CD8-positive, alpha-beta memory T cell (primary cell): ENCODE measurements at places on chromosomes 5 and 9. TPM values are rescaled to one million over a fixed set of nuclear protein-coding genes. Genes with fewer than 3 reads are reported as not detected.

DNA sequence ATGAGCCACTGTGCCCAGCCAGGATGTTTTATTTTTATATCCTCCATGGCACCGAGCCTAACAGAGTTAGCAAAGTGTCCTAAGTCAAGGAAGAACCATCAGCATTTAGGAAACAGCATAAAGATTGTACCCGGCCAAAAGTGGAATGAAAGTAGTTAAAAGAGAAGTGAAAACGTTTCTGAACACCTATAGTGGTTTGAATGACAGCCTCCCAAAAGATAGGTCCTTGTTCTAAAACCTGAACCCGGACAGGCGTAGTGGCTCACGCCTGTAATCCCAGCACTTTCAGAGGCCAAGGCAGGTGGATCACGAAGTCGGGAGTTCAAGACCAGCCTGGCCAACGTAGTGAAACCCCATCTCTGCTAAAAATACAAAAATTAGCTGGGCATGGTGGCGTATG lies 37.4 kb downstream of the ZFAND5 start:
- no peak for DNase-seq

DNA sequence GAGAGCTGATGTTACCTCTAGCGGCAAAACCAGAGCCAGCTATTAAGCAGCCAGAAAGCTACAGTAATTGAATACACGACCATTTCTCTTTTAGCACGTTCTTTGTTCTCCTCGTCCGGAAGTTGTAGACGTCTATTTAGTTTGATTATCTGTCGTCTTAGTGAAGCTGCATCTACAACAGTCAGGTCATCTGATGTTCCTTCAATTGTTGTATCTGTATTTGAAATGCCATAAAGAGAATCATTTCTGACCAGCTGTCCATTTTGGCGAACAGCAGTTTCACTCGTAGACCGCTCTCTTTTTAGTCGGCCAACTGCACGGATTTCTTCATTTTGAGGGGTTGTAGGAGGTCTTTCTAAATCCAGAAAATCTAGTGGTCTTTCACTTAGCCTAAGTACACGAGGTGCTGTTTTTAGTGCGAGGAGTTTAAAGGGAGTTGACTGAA lies 12.6 kb downstream of the PDE6A start:
- no peak for DNase-seq

DNA sequence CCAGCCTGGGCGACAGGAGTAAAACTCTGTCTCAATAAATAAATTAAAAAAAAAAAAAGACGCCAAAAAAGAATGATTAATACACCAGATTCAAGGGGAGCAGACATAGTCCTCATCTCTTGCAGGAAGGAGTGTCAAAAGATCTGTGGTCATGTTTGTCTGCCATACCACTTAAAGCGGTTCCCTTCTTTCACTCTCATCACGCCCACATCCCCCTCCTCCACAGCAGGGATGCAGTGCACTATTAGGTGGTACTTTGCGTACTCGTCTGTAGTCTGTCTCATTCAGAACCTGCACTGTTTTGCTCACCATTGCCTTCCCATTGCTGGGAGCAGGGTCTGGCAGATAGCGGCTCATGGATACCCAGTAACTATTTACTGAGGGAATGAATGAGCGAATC lies 11.2 kb downstream of the CDHR2 start:
- DNase-seq, result no peak

DNA sequence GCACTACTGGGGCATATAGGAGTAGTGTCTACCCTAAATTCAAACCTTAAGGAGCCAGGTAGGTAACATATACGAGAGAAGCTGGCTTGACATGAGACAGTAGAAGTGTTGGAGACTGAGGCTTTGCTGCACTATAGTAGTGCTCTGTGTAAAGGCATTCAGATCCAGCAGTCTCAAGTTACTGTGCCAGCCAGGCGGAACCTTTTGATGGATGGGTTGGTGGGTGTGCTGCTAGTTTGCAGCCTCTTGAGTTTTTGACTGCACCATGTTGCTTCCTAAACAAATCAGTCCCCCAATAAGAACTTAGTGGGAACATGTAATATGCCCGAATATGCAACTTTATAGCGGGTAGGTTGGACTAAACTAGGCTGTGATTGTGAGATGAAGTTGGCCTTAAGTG lies 1.5 kb downstream of the CLTA start:
- no peak for DNase-seq

- no peak for DNase-seq
These were observed 173.9 kb upstream of the KLF9 start for GRCh38 chr9:70588381-70588780.

DNA sequence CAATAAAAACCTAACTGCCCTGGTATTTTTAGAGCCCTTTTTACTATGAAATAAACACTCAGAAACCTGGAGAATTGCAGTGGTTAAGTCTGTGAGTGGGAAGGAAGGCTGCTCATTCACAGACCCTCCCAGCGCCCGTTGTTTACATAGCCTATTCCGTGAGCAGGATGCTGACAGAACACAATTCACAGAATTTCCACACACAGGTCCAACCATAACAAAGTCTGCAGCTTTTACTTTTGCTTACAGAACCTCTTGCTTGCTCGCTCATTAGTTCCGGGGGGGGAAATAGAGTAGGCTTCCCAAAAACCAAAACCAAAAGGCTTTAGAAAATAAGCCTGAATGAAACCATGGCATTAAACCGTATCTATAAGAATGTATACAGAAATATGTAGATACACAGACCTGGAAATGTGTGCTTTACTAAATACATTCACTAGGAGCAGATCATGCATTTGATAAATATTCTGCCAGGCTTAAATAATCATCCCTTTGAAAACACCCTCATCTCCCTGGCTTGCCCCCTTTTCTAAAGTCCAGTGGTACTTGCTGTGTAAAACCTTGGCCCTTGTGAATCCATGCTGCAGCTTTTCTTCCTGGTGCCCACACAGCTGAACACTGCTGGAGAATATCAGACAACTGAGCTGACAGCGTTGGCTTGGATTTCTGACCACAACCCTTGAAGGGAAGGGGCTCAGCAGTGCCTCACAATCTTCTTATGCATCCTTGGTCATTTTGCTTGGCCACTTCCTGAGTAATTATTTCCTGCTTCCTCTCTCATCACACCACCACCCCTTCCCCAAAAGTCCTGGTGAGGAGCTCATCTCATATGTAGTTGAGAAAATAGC lies 128.0 kb downstream of the FANCC start:
- no peak for DNase-seq

- no peak for DNase-seq
These were observed 10.3 kb upstream of the IL3 start for GRCh38 chr5:132050136-132050535.

- no peak for DNase-seq
These were observed 19.9 kb upstream of the FAM120A start for GRCh38 chr9:93431539-93432105.

GRCh38 chr5:54669285-54669684 lies 151.7 kb downstream of the SNX18 start:
- DNase-seq, result no peak

- DNase-seq, result no peak
These were observed 347.0 kb downstream of the CSNK1G3 start for GRCh38 chr5:123858938-123859337.

GRCh38 chr5:77852514-77853352 lies 76.6 kb upstream of the TBCA start:
- DNase-seq, result no peak

DNA sequence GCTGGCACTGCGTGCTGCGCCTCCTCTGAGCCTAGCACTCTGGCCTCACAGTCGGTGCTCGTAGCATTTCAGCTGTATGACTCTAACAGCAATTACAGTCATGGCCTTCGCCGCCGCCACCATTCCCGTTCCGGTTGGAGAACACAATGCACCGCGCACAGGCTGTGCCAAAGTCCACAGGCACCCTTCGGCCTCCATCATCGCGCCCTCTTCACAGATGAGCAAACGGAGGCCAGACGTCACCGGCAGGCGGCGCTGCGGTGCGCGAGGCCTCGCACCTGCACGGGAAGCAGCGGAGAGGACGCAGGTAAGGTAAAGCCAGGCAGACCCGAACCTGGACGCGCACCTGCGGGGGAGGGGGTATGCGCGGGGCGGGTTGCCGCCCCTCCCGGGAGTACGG lies 128.9 kb downstream of the BARX1 start:
- DNase-seq, result no peak

GRCh38 chr9:73847536-73847935 lies 649.6 kb upstream of the RORB start:
- DNase-seq, result no peak

- no peak for DNase-seq
These were observed 104.8 kb upstream of the SREK1 start for GRCh38 chr5:66039296-66039695.

- no peak for DNase-seq
These were observed 478.8 kb downstream of the CETN3 start for GRCh38 chr5:89930591-89931392.

DNA sequence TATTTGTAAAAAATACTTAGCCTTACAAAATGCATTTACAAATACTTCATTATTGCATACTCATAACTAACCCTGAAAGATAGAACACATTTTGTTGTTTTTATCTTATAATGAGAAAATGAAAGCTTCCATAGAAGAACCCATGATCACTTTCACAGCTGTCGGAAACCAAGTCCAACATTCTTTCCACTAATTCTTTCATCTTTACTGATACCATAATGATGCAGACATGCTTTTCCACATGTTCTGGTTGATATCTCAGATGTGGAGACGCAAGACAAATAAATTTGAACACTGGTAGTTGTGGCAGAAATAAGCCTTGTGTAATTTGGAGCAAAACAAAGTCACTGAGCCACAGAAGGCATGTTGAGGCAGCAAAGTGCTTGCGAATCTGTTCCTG lies 136.0 kb downstream of the FBXO4 start:
- DNase-seq, result no peak

GRCh38 chr9:35557320-35557719 lies 47.7 kb upstream of the TESK1 start:
- no peak for DNase-seq

GRCh38 chr5:140166911-140167310 lies 8.1 kb upstream of the CYSTM1 start:
- no peak for DNase-seq

DNA sequence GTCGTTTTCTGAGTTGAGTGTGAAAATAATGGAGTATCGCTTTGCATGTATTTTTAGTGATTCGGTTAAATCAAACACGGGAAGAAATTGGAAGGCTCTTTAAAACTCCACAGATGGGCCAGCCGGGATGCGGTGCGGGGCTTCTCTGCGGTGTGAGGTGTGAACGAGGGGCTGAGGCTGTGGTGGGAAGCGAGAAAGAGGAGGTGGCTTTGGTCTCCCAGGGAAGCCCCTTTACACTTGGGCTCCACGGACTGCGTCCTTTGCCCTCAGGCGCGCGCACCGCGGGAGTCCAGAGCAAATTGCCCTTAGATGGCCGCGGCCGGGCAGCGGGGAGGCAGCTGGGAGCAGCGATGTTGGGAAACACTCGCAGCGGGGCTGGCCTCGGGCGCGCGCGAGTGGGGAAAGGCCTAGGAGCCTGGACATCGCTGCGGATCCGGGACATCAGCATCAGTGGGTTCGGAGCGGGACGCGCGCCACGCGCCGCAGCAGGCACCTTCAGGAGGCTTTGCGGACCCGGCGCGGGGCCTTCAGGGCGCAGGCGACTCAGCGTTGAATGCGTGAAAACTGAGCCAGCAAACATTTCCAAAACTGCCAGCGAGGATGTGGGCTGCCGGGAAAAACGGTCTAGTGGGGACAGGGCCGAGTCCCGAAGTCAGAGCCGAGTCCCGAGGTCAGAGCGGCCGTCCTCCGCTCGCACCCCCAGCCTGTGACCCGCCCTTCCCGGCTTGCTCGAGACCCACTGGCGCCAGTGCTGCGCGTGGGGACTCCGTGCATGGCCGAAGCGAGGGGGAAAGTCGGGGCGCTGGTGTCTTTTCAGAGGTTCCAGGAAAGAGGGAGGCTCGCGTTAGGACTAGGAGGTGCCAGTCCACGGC lies 6.5 kb downstream of the IRX1 start:
- DNase-seq, result no peak

GRCh38 chr5:159514229-159514810 lies 184.0 kb upstream of the IL12B start:
- no peak for DNase-seq

DNA sequence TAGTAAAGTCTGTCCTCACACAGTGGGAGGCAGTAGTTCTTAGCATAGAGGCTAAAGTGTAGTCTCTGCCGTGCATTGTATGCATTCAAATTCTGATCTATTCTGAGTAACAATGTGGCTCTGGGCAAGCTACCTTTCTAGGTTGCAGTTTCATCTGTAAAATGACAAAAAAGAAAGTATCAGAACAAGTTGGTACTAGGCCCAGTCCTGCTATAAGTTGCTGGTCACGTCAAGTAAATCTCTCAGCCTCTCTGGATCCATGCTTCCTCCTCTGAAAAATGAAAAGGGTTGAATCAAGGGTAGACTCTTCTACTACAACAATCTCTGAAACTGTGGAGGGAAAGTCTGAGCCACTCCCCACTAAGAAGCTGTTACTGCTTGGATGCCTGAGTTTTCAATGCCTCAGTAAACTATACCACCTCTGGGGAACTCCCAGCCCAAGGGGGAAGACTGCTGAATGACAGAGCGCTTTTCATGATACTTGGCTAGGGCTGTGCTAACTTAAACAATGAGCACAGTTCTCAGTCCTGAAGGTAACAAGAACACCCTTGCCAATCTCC lies 34.5 kb upstream of the SPARC start:
- DNase-seq, result no peak

GRCh38 chr5:174383210-174384167 lies 338.0 kb downstream of the NSG2 start:
- DNase-seq, result no peak

- DNase-seq, result no peak
These were observed 3.5 kb downstream of the BARX1 start for GRCh38 chr9:93951655-93952118.

GRCh38 chr9:97316904-97317303 lies 9.4 kb downstream of the CCDC180 start:
- DNase-seq, result no peak

DNA sequence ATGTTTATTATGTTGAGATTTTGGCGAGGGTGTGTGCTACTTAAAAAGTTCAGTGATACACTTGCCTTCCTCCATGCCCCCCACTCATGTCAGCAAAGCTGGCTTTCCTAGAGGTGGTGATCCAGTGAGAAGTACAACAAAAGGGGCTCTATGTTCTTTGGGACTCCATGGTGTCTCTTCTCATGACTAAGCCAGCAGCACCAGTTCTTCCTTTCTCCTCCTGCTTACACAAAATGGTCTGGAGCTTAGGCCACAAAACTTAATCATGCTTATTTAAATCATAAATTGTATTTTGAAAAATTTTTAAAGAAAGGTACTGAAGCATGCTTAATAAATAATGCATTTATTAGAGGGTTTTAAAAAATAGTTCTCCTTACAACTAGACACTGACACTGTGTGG lies 22.4 kb downstream of the MOCS2 start:
- no peak for DNase-seq

The SPAAR gene
- not detected for total RNA-seq

The CYLC2 gene
- not detected for total RNA-seq

The FBXL7 gene
- not detected for total RNA-seq

The GPR150 gene
- total RNA-seq, result 0.18 TPM

The FOXD4L5 gene
- 0.09 TPM for total RNA-seq

The ZNG1E gene
- 47.9 TPM for total RNA-seq

The HDAC3 gene
- total RNA-seq, result 74.8 TPM

The PRSS3 gene
- 0.72 TPM for total RNA-seq

The BTNL3 gene
- not detected for total RNA-seq

The S100Z gene
- total RNA-seq, result 0.48 TPM
